ENCODE measurements at places on chromosomes 13 and 19. TPM values are rescaled to one million over a fixed set of nuclear protein-coding genes. Genes with fewer than 3 reads are reported as not detected.

Gene AMER2
- not detected for total RNA-seq

Gene FOXA3
- total RNA-seq = not detected

Gene PLVAP
- not detected for total RNA-seq

Gene ZNF486
- total RNA-seq = 3.0 TPM

Gene KLK4
- total RNA-seq = not detected

Gene GIPC3
- total RNA-seq = 0.06 TPM

Gene CCL25
- not detected for total RNA-seq

Gene PROZ
- not detected for total RNA-seq

Gene SIGLEC6
- not detected for total RNA-seq

Gene URAD
- not detected for total RNA-seq

Gene C13orf46
- total RNA-seq = 0.13 TPM

Gene CD37
- not detected for total RNA-seq

Gene LRRC25
- total RNA-seq = not detected

Gene OR7C1
- 0.06 TPM for total RNA-seq

DNA sequence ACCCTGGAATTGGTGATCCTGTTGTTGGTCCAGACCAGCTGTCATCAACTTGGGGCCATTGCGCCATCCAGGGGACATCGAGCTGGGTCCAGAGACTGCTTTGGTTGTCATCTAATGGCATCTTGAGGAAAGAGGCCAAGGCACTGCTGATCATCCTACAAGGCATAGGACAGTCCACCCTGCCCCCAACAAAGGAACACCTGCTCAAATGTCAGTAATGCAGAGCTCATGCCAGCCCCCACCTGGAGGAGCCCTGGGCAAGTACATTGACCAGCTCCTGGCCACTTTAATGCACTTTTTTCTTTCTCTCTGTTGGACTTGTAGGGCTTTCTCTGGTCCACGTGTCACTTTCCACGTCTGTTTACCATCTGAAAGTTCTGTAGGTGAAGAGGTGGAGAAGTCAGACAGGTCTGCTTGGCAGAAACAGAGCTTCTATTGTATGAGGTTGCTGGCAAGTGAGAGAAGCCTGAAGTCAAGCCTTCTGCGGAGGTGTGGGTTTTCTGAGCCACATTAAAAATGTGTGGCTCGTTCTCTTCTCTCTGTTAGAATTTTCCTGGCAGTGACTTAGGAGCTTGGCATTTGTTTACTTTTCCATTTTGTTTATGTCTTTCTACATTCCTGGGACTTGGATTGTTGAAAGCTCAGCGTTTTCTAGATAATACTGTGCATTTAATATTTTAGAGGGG, 124.0 kb upstream of the RNF113B start:
- peak; percentile 8 for DNase-seq

- no peak for DNase-seq
Measured at GRCh38 chr13:56561327-56561726, 579.4 kb upstream of the PRR20A start.

DNA sequence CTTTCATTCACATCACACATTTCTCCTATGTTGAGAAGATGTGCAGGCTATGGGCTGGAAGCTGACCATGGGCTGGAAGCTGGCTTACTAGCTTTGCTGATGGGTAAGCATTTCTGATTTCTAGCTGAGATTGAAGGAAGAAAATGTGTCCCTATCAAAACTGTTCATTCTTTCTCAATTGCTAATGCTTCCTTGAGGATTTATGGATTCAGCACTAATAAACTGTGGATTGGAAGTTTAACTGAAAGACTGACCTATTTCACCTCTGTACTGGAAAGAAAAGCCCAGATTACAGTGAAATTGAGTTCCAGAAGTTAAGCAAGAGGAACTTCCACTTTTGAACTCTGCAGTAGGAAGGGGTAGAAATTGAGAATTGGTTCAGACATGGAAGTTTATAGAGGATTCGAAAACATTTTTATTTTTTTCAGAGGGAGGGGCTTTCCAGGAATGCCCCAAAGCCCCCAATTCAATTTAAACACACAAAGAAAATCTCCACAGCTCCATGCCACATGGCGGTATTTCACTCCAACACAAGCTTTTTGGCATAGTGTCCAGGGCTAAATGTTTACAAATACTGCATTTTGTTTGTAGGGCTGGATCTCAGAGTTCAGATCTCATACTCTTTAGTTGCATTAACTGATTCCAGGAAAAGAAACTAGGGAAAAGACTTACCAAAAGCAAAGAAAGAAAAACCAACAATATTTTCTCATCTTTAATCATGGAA, 61.2 kb upstream of the ARGLU1 start:
- no peak for DNase-seq

DNA sequence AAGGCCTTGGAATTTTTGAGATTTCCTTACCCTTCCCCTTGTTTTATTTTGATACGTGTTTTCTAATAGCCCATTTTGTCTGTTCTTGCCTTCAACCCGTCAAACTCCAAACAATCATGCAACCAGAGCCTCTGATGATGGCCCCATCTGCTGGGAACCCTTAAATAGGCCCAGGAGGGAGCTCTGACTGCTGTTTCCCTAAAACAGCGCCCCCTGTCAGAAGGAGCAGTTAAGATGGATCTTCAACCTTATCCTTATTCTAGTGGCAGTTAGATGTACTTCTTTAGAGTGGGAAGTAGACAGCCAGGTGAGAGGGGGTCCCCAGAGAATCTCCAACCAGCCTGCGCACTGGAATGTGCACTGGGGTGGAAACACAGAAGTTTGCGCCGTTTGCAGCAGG, 1031.0 kb upstream of the PCDH9 start:
- no peak for DNase-seq

DNA sequence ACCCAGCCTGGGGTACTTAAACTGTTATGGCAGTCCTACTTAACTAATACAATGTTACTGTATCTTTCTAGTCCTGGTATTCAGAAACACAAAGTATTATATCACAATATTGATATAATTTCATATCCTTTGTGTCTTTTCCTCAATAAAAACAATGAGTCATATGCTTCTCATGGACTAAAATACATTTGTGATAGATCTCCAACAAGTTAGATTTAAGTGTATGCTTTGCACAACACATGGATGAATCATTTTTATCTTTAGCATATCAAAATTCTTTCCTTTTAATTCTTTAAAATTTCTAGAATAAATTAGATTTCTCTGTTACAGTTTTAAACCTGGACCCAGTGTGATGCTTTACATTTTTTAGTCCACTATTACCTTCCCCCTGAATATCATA, 1357.8 kb upstream of the ATXN8OS start:
- no peak for DNase-seq

DNA sequence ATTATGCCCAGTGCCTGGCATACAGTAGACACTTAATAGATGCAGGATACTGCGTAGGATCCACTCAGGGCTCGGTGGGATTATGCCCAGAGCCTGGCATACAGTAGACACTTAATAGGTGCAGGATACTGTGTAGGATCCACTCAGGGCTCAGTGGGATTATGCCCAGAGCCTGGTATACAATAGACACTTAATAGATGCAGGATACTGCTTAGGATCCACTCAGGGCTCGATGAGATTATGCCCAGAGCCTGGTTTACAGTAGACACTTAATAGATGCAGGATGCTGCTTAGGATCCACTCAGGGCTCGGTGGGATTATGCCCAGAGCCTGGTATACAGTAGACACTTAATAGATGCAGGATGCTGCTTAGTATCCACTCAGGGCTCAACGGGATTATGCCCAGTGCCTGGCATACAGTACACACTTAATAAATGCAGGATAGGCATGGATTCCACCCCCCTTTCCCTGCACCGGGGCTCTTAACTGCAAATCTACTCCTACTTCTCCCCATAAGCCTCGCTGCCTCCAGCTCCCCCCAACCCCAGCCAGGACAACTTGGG, 24.9 kb downstream of the SMIM24 start:
- DNase-seq = no peak

DNA sequence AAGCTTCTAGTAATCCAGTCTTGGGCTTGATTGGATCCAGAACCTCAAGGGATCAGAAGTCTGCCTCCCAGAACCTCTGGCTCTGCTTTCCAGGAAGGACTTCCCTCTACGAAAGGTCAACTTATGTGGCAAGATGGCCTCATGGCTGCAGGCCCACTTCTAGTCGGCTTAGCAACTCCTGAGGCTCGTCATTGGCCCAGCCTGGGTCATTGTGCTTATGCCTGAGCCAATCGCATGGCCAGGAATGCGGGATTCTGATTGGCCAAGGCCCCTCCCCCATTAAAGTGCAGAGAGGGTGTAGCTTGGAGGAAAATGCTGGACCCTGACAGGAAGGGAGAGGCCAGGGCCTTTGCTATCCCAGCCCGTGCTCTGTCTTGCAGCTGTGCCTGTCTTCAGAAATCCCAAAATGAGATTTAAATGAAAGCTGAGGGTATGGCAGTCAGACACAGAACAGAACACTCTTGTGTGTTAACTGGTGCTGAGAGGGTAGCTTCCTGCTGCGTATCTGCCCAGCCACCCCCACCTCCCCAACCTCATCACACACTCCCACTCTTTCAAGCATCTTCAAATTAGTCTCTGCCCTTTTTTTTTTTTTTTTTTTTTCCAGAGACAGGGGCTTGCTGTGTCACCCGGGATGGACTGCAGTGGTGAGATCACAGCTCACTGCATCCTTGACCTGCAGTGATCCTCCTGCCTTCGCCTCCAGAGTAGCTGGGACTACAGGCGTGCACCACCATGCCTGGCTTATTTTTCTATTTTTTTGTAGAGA, 5.5 kb upstream of the CCNE1 start:
- DNase-seq = peak; percentile 38

DNA sequence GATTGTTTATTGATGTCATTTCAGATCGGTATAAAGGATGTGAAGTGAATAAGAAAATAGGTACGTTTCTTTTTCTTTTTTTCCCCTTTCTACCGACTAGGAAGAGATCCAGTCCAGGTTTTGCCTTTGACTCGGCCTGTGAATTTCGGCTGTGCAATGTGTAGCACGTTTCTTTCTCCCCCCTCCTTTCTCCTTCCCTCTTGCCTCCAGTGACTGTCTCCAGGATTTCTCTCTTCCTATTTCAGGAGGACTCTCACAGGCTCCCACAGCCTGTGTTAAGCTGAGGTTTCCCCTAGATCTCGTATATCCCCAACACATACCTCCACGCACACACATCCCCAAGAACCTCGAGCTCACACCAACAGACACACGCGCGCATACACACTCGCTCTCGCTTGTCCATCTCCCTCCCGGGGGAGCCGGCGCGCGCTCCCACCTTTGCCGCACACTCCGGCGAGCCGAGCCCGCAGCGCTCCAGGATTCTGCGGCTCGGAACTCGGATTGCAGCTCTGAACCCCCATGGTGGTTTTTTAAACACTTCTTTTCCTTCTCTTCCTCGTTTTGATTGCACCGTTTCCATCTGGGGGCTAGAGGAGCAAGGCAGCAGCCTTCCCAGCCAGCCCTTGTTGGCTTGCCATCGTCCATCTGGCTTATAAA, at the start of gene GPC6:
Gene GPC6, plus strand, starts transcription at position 185 of the 657 bp plus-strand sequence.
- DNase-seq = peak; percentile 94

- peak; percentile 75 for DNase-seq
Measured at GRCh38 chr13:110340812-110341444, 33.8 kb downstream of the COL4A2 start.

GRCh38 chr19:7628589-7629311, 595 bp downstream of the XAB2 start:
- DNase-seq = no peak

- no peak for DNase-seq
Measured at GRCh38 chr13:52002361-52002760, 8.9 kb downstream of the ATP7B start.

DNA sequence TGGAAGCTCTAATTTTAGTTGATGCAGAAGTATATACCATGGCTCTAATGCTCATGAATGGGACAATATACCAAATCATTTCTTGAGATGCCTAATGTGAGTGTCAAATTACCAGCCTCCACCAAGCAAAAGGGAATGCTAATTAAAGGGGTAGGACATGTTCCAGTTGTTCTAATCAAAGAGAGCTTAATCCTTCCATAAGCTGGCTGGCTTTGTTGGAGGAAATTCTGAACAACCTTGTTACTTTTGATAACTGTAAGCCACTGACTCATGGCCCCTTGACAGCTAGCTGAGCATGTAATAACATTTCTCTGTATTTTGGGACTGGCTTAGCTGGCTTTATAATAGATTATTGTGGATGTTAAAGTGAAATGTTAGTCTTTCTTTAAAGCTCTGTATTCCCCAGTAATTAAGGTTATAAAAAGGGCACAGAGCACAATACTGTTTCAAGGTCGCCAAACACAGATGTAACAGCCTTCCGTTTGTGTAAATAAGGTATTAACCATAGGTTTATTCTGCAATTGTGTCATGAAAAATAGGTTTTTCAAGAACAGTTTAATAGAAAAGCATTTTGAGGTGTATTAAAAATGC, 1194.0 kb downstream of the PCDH9 start:
- DNase-seq = peak; percentile 19
